ENCODE measurements at places on chromosomes 13 and 19.

DNA sequence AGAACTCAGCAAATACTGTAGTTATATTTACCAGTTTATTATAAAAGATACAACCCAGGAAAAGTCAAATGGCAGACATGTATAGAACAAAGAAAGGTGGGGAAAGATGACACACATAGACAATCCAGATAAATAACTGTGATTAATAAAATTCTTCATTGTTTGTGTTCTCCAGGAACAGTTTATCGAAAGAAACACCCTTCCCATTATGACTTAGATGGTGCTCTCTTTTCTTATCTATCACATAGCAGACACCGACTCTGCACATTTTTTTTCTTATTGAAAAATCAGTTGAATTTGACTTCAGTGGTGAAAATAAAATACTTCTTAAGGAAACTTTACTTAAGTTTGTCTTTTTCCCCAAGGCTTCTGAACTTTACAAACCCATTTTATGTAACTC is 6.2 kb downstream of the ZNF708 start:
- DNase-seq = no peak

DNA sequence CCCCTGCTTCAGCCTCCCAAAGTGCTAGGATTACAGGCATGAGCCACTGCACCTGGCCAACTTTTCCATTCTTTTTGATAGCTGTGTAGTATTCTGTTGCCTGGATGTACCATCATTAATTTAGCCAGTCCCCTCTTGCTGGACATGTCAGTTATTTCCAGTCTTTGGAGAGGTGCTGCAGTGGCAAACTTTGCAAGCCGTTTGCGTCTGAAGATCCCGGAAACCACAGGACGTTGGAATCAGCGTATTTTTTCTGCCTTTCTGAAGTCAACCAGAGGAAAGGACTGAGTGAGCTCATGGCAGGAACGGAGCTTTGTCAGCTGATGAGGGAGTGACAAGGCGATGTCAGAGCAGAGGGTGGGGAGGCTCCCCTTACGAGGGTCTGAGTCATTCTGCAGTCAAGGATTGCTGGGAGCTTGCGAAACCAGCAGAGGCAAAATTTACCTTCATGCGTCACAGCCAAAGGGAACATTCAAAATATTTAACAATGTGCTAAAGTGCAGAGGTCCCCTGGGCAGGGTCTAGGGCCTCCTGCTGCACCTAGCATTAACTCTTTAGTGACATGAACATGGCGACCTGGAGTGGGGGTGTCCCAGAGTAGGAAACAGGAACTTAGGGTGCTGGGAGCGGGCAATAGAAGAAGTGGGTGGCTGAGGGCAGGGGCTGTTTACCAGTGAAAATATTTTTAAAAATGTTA is 5.6 kb downstream of the C5AR1 start:
- peak; percentile 99 for DNase-seq

DNA sequence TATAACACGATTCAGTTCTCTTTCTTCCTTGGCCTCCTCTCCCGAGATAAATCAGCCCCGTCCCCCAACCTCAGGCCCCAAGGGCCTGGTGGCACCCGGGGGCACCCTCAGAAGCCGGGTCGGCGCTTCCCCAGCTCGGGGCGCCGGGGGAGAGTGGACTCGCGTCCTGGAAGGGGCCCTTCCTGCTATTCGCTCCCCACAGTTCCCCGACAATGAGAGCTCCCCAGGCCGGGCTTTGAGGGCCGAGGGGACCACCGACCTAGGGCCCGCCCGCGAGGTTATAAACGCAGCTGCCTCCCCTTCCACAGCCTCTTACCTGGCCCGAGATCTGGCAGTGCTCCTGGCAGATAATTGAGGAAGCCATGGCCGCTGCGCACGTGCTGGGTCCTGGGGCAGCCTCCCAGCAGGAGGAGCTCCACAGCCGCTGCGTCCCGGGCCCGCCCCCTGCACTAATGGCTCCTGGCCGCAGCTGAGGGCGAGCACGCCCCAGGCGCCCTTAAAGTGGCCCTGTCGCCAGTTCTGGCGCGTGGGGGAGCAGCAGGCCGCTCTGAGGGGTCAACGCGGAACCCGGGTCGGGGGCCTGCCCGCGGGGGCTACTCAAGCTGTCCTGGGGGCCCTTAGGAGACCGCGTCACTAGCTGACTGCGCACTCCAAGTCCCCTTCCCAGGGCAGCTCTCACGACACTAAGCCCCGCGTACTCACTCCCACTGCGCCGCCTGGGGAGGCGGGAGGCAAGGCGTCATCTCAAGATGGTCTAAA is at the start of gene SOHLH2:
Gene SOHLH2, minus strand, starts transcription at position 394 of the 759 bp plus-strand sequence. Its CDS starts 30 bp downstream, at position 364.
- DNase-seq = no peak

DNA sequence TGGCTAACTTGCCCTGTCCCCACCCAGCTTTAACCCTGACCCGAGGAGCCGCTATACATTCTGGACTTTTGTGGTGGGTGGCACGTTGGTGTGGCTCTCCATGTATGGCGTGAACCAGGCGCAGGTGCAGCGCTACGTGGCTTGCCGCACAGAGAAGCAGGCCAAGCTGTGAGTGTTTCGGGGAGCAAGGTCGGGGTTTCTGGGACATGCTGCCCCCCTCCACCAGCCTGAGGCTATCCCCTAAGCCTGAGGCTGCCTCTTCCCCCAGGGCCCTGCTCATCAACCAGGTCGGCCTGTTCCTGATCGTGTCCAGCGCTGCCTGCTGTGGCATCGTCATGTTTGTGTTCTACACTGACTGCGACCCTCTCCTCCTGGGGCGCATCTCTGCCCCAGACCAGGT is 6.0 kb downstream of the SLC5A5 start:
- no peak for DNase-seq

All from MV-4-11 (cell line).